ENCODE measurements at places on chromosomes 1 and 21. TPM values are rescaled to one million over a fixed set of nuclear protein-coding genes. Genes with fewer than 3 reads are reported as not detected.

The LRRIQ3 gene
- total RNA-seq, result 0.36 TPM

DNA sequence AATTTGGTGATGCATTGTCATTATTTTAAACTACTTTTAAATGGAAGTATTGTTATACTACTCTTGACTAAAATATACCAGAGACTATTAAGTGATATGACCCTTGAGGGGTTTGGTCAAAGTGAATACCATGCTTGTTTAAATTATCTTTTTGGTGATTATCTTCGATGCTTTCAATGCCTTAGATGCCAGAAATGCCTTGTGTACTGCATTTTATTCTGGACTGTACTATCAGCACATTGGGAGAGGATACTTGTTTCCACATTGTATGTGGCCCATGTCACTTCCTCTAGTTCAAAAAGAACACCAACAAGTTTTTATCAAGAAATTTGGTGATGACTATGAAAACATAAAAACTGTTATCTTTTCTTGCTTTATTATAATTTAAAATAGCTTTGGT is 16.3 kb downstream of the MAP3K7CL start:
- no peak for DNase-seq
- H3K36me3 ChIP-seq, result no peaks in the 10 kb centered on the region
- no peak overlapping the region for H3K4me3 ChIP-seq
- no peaks in the 10 kb centered on the region for H3K27me3 ChIP-seq
- H3K4me1 ChIP-seq, result peaks cover 4% of the 10 kb centered on the region

- DNase-seq, result no peak
- no peak overlapping the region for H3K27ac ChIP-seq
- no peak overlapping the region for H3K4me3 ChIP-seq
- no peaks in the 10 kb centered on the region for H3K27me3 ChIP-seq
Observed at GRCh38 chr1:83901547-83902155, 97.3 kb downstream of the TTLL7 start.

GRCh38 chr1:165365341-165365740 is 8.8 kb upstream of the LMX1A start:
- no peaks in the 10 kb centered on the region for H3K4me1 ChIP-seq
- no peak overlapping the region for H3K4me3 ChIP-seq
- DNase-seq, result no peak
- H3K27me3 ChIP-seq, result no peaks in the 10 kb centered on the region
- no peak overlapping the region for H3K27ac ChIP-seq

DNA sequence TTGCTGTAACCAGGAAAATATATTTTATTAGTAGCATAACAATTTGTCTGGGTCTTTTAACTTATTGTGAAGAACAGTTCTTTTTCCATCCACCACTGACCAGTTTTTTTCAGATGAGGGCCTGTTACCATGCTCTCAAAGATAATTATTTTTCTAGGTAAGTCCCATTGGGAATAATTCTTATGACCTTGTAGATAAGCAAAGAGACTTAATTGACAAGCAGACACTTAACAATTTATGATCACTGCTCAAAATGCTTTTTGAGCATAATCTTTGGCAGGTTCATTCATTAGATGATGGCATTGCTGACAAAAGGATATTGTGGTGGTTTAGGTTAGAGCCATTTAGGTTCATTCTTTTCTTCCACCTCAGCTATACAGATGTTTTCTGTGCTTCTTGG is 6.6 kb downstream of the SNX27 start:
- H3K27ac ChIP-seq, result no peak overlapping the region
- H3K4me1 ChIP-seq, result no peaks in the 10 kb centered on the region
- no peak for DNase-seq
- H3K27me3 ChIP-seq, result no peaks in the 10 kb centered on the region
- H3K36me3 ChIP-seq, result no peaks in the 10 kb centered on the region
- H3K4me3 ChIP-seq, result no peak overlapping the region

GRCh38 chr1:195376190-195376589 is 1232.0 kb downstream of the KCNT2 start:
- no peaks in the 10 kb centered on the region for H3K27me3 ChIP-seq
- no peaks in the 10 kb centered on the region for H3K36me3 ChIP-seq
- H3K4me3 ChIP-seq, result no peak overlapping the region
- no peak overlapping the region for H3K27ac ChIP-seq
- no peak for DNase-seq

DNA sequence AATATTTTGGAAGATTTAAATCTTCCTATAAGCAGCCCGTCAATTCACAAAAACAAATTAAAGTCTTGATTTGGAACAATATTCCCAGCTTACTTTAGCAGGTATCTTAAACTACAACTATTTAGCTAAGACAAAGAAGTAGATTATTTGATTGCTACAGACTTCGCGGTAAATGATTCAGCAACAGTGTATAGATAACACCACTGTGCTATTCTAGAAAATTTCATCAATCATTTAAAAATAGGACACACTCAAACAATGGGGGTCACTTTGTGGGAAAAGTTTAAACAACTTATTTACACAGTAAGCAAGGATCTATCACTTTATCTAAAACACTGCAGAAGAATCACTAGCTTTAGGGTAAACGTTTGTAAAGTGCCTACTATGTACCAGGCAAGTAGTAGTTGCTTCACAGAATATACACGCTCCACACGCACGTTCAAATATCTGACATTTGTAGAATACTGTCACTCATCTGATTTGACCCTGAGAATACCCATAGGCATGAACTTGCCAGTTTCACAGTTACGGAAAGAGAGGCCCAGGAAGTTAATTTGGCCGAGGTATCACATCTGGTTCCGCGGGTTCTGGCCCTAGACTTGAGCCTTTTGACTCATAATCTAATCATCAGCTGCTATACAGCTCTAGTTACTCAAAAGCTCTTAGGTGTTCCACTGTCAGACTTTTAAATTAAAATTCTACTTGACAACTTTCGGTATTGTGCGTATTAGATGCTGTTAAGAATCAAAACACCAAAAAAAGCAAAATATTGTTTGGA is 876 bp downstream of the DENND2C start:
- no peaks in the 10 kb centered on the region for H3K27me3 ChIP-seq
- peak overlapping the region; percentile 46 for H3K27ac ChIP-seq
- DNase-seq, result no peak
- no peaks in the 10 kb centered on the region for H3K36me3 ChIP-seq
- H3K4me3 ChIP-seq, result peak overlapping the region; percentile 65

- H3K4me1 ChIP-seq, result no peaks in the 10 kb centered on the region
- no peak for DNase-seq
- no peak overlapping the region for H3K4me3 ChIP-seq
Observed at GRCh38 chr1:195195423-195196057, 1412.7 kb downstream of the KCNT2 start.

- H3K4me1 ChIP-seq, result no peaks in the 10 kb centered on the region
- no peak overlapping the region for H3K4me3 ChIP-seq
- H3K36me3 ChIP-seq, result no peaks in the 10 kb centered on the region
- no peak for DNase-seq
- no peak overlapping the region for H3K27ac ChIP-seq
- no peaks in the 10 kb centered on the region for H3K27me3 ChIP-seq
Observed at GRCh38 chr1:154616659-154617345, 8.8 kb upstream of the ADAR start.

Data from aorta (tissue), 5 donors.